ENCODE measurements at places on chromosomes 2 and 18.
A peak's percentile ranks its signal among the peaks of the same experiment; 100 is the strongest.

DNA sequence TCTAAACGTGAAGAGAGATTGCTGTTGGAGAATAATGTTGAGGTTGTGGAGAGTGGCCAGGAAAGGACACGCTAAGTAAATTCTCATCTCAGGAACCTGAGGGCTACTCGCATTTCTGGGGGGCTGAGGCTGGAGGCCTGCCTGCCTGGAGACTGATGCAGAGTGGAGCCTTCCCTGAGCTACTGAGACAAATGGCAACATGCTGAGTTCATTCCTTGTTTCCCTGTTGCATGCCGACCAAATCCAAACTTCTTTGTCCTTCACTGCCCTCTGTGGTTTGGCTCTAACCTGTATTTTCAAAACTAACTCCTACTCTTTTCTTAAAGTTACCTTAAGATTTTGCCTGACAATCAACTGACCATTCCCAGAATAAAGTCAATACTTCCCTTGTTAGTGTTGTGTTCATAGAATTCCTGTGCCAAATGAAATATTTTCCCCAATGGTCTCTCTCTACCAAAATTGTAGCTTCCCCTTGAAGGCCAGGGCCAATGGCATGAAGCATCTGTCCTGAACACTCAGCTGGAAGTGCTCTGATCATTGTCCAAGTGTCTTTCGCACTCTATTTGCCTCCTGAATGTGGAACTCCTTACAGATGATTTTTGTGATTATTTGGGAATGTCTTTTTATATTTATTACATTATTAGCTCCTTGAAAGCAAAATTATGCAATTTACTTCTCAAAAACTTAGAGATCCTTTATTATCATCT is 1085.6 kb downstream of the SOCS6 start:
- DNase-seq: no peak

DNA sequence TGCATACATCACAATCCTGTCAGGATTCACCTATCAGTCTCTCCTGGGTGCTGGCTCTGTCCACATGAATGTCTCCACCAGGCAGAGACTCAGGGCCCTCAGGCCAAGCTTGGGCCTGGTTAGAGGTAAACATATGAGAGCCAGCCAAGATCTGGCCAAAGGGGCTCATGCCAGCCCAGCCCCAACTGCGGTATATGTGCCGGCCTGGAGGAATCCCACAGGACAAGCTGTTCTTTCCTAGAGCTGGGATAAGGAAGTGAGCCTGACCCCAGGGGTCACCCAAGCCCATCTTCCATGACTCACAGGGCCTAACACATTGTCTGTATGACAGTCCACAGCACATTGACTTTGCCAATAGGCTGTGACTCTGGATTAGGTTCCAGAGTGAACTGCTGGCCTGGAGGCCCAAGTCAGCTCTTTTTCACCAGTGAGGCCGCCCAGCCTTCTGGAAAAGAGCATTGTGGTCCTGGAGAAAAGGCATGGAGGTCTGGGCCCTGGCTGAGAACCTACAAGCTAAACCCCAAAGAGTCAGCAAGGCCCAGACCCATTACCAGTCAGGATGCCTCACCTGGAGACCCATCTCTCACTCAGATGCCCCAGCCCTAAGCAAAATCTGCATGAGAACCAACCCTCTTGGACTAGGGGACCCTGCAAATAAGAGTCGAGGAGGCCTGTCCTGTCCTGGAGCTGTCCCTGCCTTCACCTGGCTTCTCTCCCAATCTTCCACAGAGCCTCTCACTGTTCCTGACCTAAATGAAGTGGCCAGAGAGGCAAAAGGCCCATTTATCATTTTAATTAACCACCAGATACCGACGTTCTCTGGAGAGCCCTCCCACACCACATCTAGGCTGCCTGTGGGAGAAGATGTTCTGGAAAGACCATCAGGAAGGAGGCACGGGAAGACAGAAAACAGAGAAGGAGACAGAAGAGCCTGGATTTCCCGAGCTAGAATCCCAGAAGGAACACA is 120.9 kb upstream of the PKDCC start:
- no peak for DNase-seq

DNA sequence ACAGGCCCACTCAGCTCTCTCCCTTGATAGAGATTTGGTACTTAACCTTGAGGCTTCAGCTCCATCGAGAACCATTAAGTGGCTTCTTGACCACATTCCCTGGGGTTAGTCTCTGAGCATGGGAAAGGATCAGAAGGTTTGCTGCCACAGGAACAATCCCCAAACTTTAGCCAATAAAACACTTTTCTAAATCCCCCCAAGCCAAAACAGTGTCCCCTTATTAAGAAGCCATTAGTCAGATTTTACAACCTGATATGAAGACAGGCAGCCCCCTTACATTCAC is 37.7 kb upstream of the SLC8A1 start:
- DNase-seq: no peak

GRCh38 chr18:78792094-78792493 is 187.5 kb upstream of the SALL3 start:
- DNase-seq: no peak

- no peak for DNase-seq
Observed at GRCh38 chr2:137966043-137966442, 1.8 kb downstream of the HNMT start.

DNA sequence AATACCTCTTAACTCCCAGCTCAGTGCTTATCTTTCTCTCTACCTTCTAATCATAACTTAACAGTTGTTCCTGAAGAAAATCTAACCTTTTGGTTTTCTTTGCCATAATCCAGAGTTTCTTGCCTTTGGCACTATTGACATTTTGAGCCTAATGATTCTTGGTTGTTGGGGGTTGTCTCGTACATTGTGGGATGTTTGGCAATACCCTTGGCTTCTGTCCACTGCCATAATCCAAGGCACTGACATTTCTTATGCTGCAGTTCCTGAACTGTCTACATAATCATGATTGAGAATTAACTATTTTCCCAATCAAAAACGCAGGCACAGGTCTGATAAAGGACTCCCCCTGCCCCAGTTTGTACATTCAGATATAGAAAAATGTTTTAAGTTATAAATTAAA is 203.2 kb upstream of the MEX3C start:
- DNase-seq: no peak

GRCh38 chr18:3972291-3972930 is 482.7 kb downstream of the DLGAP1 start:
- DNase-seq: no peak

GRCh38 chr2:48578313-48578712 is 39.3 kb upstream of the GTF2A1L start:
- DNase-seq: no peak

- DNase-seq: no peak
Observed at GRCh38 chr2:120774557-120775160, 39.0 kb downstream of the GLI2 start.

GRCh38 chr2:199463708-199464605 is 6.2 kb upstream of the SATB2 start:
- DNase-seq: no peak

DNA sequence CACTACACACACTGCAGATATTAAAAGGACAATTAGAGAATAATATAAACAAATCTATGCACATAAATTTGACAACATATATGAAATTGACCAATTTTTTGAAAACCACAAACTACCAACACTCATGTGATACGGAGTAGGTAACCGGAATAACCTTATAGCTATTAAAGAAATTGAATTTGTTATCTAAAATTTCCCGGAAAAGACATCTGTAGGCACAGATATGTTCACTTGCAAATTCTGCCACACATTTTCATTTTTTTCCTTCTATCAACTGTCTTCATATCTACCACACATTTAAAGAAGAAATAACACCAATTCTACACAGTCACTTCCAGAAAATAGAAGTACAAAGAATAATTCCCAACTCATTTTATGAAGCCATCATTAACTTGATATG is 22.4 kb downstream of the NLRC4 start:
- DNase-seq: no peak

- peak; percentile 74 for DNase-seq
Observed at GRCh38 chr18:35386600-35387100, 9.5 kb upstream of the ZNF396 start.

DNA sequence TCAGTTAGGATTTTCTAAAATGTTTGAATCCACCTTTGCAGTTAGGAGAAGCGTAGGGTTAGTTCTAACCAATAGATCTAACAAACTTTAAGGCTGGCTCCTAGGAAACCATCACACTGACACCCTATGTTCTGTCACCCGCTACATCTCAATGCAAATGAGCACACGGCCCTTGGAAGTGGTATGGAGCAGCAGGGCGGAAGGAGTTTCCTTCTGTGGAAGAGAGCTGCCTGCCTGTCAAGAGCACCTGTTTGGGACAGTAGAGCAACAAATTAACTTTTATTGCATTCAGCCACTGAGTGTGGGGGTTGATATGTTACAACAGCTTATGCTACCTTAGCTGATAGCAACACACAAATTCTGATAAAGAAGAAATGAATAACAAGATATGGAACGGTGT is 306.9 kb upstream of the RAB6C start:
- DNase-seq: no peak

DNA sequence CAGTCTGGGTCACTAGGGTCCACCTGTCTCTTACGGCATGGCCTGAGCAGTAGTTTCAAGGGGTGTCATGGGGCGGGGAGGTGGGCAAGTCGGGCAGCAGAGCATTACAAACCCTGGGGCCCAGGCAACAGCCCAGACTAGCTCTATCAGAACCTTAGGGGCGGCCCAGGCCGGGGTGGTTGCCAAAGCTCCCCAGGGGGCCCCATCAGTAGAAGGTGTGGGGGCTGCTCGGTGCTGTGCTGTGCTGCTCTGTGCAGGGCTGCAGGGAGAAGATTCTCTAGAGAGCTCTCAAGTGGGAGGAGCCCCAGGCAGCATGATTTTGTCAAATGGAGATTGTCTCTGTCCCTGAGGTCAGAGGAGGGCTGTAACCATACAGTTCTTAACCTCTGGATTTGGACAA is 36.4 kb upstream of the SLC14A1 start:
- peak; percentile 16 for DNase-seq

DNA sequence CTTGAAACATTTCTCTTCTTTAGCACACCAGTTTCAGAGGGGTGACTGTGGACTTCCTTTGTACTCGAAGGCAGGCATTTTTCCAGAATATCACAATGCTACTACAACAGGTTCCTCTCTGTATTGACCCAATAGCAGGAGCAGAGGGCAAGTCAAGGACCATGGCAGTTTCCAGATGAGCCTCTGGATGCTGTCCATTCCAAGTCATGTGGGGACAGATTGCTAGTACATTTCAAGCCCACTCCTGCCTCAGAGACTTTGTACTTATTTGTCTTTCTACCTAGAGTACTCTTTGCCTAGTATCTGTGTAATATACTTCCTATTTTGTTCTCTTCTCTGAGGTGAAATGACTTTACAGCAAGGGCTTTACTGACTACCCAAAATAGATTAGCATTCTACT is 373.9 kb downstream of the PIK3C3 start:
- DNase-seq: no peak

GRCh38 chr18:64886995-64887394 is 738.1 kb upstream of the LINC00305 start:
- DNase-seq: no peak

GRCh38 chr18:78607221-78607620 is 372.4 kb upstream of the SALL3 start:
- DNase-seq: no peak

DNA sequence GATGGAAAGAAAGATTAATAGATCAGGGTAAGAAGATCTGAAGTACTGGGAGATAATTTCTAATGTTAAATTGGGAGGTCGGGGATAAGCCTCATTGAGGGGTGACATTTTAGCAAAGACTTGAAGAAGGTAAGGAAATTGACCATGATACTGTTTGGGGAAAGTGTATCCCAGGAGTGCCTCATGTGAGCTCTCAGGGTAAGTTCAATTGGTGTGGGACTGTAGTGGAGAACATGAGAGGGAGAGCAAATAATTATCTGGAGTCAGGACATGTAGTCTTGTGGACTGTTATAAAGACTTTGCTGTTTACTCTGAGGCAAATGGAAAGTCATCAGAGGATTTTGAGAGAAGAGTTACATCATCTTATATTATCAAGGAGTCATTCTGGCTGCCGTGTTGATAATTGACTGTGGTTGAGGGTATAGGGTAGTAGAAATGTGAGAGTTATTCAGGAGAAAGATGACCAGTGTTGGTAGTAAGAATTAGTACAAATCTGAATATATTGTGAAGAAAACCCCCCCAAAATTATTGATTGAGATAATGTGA is 624.4 kb downstream of the ADCYAP1 start:
- DNase-seq: no peak

- no peak for DNase-seq
Observed at GRCh38 chr2:32732912-32733472, 105.1 kb downstream of the TTC27 start.

DNA sequence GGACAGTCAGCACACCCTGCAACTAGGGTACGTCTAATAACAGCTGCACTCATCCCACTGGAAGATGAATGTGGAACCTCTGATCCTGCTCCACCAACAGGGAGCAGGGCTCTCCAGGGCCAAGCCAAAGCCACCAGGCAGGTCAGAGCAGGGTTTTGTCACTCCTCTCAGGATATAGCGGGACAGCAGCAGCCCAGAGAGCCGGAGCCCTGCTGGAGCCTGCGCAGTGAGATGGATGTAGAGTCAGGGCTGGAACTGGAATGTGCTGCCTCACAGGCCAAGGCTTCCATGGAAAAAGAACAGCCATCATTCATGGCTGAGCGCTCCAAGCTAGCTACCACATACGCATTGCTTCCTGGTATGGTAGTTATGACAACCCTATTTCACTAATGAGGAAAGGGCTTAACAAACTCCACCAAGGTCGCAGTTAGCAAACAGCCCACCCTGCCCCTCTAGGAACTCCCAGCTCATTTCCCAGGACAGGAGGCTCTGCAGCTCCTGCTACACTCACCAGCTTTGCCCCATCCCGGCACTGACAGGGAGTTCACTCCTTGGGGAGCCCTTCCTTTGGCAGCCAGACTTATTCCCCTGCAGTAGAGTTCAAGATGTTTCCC is 85.2 kb downstream of the HS1BP3 start:
- DNase-seq: no peak

- no peak for DNase-seq
Observed at GRCh38 chr2:75194184-75194868, 5.0 kb downstream of the TACR1 start.

- peak; percentile 75 for DNase-seq
Observed at GRCh38 chr2:201128933-201129505, 13.1 kb downstream of the CFLAR start.

DNA sequence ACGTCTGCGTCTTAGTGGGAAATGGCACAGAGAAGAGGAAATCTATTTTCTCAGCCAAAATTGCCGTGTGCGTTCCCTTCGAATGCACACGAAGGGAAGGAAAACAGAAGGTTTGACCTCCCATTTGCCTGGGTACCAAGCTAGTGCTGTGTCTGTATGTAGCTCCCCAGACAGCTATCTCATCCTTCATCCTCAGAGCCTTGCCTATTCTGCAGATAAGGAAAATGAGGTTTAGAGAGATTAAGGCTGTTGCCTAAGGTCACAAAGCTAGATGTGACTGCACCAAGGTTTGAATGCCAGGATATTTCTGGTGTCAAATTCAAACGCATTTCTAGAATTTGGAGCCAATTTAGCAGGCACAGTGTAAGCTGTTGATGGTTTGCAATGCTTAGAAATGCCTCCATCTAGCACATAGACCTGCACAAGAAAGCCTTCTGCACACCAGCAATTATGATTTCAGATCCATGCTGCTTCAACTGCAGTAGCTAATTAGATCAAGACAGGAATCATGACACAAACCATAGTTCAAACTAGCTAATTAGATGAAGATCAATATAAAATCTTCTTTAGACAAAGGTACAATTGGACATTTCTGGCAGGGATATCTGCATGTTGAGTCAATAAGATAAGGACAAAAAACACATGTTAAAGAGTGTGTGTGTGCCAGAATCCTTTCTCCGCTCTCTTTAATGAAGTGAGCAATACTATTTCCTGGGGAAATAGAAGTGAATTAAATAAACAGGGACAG is 115.1 kb downstream of the CMPK2 start:
- DNase-seq: no peak
